ENCODE measurements at places on chromosomes 7 and 10.

- DNase-seq = no peak
Observed at GRCh38 chr7:778271-778967, 51.3 kb upstream of the PRKAR1B start.

- no peak for DNase-seq
Observed at GRCh38 chr10:2387672-2388071, 650.3 kb upstream of the ADARB2 start.

DNA sequence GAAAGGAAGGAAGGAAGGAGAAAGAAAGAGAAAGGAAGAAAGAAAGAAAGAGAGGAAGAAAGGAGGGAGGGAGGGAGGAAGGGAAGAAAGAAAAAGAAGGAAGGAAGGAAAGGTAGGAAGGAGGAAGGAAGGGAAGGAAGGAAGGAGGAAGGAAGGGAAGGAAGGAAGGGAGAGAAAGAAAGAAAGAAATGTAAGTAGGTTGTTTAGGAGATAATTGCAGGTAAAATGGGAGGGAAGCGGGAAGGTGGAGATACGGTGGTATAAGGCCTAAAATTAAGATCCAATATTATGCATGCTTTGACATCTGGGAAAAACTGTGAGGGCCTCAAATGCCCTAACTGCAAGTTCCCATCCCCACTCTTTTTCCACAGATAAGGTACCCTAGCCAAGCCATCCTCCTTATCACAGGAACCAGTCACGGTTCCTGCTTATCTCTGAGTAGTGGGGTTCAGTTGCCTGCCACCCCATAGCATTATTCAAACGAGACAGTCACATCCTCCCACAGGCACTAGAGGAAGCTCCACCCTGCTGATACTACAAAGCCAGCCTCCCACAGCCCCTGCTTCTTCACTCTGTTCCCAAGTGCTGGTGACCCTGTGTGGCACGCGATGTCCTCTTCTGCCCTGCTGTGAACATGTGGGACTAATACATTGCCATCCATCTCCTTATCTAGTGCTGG is 28.7 kb downstream of the ST8SIA6 start:
- DNase-seq = no peak

DNA sequence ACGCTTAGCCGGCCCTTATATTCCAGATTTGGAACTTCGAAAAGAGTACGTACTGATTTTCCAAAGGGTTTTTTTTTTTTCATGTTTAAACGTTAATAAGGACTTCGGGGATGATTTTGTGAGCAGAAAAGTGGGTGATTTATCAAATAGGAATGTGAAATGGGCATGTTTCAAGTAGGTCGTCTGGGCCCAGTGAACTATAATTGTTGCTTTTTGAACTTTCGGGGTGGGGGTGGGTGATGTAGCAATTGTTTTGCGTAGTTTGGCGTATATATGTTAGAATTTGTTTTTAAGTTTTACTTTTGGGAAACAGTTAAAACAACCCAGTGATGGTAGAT is 299 bp upstream of the PBLD start:
- no peak for DNase-seq

DNA sequence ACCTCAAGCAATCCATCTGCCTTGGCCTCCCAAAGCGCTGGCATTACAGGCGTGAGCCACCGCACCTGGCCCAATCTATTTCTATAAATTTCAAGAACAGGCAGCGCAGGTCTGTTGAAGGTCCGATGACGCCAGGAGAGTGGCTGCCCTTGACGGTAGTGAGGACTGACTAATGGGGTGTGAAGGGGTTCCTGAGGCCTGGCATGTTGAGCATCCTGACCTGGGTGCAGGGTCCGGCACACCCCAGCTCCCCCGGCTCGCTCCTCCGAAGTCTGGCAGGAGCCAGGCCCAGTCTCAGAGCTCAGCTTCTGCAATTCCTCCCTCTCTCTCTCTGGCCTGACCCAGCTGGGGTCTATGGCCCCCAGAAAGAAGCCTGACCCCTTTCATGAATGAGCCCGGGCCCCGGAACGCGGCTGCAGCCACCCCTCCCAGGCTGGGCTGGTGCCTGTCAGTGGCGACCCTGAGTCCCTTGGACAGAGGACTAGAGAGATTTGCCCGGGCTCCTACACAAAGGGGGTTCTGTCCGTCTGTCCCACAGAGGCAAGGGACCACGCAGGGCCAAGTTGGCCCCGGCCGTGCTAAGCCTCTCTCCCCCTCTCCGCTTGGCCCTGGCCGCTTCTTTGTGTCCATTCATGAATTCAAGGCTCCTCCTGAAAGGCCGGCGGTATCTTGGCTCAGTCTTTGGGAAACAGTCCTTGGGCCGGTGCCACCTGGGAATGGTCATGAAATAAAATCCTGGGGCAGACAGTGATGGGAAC is 18.8 kb downstream of the MMD2 start:
- DNase-seq = no peak

DNA sequence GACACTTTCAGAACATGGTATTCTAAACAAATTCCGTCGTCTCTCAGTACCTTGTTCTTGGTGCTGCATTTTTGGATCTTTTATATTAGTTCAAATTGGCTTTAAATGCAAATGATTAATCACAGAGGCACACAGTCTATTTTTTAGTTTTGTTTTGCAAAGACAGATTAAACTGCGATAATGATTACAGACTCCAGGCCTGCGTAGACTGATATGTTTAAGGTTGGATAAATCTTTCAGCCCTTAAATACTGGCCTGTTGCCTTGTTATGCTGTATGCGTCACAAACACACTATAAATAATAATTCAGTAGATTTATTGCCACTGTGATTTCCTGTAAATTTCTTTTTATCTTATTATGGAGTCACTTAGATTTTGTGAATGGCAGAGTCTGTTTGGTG is 19.3 kb downstream of the CACNB2 start:
- DNase-seq = no peak

DNA sequence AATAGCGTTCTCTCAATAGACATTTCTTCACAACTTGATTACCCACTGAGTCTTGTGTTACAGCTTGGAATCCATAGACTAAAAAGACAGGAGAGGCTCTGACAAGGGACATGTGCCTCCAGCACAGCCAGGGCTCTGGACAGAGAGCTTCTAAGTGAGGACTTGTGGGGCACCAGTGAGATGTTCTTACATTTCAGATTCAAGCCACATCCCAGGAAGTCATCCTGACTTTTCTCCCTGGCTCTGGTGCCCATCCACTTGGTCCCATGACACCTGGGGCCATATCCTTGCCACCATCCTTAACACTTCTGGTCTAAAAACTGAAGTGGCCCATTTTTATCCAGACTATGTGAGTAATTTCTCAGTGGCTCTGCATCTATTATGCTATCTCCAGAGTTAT is 440.1 kb downstream of the TCERG1L start:
- DNase-seq = no peak

DNA sequence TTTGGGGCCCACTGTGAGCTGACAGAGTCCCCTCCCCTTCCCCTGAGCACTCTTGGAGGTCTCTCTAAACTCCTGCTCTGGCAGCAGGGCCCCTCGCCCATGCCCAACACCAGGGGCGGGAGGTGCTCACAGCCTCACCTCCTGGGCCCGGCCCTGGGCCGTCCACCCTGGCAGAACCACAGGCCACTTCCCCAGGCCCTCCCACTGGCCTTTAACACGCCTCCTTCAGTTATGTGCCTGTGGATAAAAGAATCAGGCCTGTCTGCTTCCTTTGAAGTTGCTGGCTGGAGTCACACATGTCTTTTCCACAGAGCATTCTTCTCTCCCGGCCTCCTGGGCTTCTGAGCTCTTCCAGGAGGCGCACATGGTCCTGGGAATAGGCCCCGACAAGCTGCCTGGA is 10.2 kb downstream of the MYL10 start:
- no peak for DNase-seq

- no peak for DNase-seq
Observed at GRCh38 chr7:139813151-139813550, 15.9 kb upstream of the TBXAS1 start.
